ENCODE measurements at places on chromosomes 2 and 18. TPM values are rescaled to one million over a fixed set of nuclear protein-coding genes. Genes with fewer than 3 reads are reported as not detected.

The SIX2 gene
- total RNA-seq = not detected

The DCAF17 gene
- 23.7 TPM for total RNA-seq

The GREB1 gene
- total RNA-seq = not detected

The LYPD1 gene
- not detected for total RNA-seq

The MAP3K19 gene
- 0.64 TPM for total RNA-seq

The GRHL1 gene
- 0.40 TPM for total RNA-seq

The SEPTIN10 gene
- 5.0 TPM for total RNA-seq

The LRP2 gene
- not detected for total RNA-seq

The TCF23 gene
- total RNA-seq = not detected

The RAD51AP2 gene
- not detected for total RNA-seq

The WDR33 gene
- total RNA-seq = 73.9 TPM

The EMX1 gene
- total RNA-seq = not detected

The ECEL1 gene
- not detected for total RNA-seq

The ABCB11 gene
- total RNA-seq = not detected

The COLEC11 gene
- not detected for total RNA-seq

The METTL5 gene
- 51.1 TPM for total RNA-seq

The HAAO gene
- not detected for total RNA-seq

The LYPD6B gene
- total RNA-seq = 0.37 TPM

The LINC00305 gene
- not detected for total RNA-seq

The SAG gene
- total RNA-seq = 0.05 TPM

The RASGRP3 gene
- 14.2 TPM for total RNA-seq

The GTF2A1L gene
- not detected for total RNA-seq

The ONECUT2 gene
- total RNA-seq = not detected

The SLC5A7 gene
- not detected for total RNA-seq

Data from naive thymus-derived CD4-positive, alpha-beta T cell (primary cell).